ENCODE measurements at places on chromosomes 2 and 18.

DNA sequence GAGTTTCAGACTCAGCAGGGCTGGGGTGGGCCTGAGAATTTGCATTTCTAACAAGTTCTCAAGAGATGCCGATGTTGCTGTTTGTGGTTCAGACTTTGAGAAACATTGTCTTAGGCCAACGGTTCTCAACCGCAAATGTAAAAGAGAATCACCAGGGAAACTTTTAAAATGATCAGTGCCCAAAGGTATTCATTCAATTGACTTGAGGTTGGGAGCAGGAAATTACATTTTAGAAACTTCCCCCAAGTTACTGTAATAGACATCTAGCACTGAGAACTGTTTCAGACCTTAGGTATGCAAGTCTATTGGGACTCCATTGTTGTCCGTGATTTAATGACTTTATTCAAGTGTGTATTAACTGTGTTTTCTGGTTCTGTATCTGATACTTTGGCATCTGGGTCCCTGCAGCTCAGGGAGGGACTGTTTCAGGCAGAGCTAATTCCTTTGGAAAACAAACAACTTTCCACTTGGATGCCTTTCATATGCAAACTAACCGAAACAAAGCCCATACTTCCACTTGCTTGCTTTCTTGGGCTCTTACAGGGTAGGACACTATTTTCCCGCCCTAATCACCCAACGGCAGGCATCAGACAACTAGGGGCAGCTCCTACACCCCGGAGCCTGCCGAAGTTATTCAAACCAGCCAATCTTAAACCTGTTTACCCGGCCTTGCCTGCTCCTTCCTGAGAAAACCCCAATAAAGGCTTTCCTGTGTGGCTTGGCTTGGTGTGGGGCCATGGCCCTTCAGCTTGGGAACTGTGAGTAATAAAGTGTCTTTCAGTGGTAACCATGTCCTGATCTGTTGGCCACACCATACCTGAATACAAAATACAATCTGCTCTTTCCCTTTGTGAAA is 97.6 kb downstream of the POLE4 start:
- peak; percentile 90 for DNase-seq

DNA sequence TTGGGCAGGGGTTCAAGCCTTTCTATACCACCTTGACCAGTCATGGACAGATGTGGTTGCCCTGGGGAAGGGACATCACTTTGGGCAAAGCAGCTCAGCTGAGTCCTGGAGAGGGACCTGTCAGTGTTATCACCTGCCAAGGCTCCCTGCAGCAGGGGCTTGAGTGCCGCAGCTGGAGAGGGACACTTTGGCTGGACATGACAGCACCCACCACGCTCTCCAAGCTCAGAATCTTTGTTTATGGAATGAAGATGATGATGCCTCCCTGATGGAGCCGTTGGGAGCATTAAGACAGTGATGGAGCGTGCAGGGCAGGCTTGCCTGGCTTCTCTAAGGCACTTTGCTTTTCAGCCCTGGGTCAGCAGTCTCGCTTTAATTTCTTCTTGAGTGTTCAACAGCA is 4.3 kb upstream of the TFCP2L1 start:
- DNase-seq: no peak

- DNase-seq: peak; percentile 43
Observed at GRCh38 chr2:150526006-150526405, 38.5 kb upstream of the RND3 start.

- DNase-seq: no peak
Observed at GRCh38 chr2:216553482-216554240, 55.0 kb downstream of the RPL37A start.

DNA sequence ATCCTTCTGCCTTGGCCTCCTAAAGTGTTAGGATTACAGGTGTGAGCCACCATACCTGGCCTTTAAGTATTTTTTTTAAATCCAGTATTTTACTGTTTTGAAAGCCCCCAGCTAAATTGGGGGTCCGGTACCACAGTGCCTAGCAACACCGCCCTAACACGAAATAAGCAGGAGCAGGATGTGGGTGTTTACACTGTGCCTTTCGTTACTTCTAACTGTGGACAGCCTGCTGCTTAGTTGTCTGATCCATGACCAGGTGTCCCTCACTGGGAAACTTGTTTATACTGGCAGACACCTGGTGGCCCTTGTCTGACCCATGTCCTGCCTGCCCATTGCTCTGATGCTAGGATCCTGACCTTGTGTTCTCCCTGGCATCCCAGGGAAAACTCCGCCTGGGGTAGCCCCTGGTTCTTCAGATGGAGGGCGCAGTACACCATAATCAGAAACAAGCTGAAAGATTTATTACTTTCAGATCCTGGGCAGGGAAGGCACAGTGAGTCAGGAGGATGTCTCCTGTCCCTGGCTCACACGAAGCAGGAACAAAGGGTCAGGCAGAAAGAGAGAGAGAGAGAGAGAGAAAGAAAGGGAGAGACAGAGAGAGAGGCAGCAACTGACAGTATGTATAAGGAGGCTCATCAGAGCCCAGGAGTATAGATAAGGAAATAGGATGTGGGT is 55.7 kb downstream of the NCAPH start:
- peak; percentile 19 for DNase-seq

GRCh38 chr2:217160978-217161973 is 301.4 kb upstream of the TNP1 start:
- DNase-seq: peak; percentile 16

DNA sequence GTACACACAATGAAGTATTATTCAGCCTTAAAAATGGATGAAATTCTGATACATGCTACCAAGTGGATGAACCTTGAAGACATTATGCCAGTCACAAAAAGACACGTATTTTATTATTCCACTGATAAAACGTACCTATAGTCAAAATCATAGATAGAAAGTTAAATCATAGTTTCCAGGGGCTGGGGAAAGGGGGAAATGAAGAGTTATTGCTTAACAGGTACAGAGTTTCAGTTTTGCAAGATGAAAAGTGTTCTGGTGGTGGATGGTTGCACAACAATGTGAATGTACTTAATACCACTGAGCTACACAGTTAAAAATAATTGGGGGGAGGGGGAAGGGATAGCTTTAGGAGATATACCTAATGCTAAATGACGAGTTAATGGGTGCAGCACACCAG is 279.0 kb upstream of the STON1 start:
- no peak for DNase-seq

DNA sequence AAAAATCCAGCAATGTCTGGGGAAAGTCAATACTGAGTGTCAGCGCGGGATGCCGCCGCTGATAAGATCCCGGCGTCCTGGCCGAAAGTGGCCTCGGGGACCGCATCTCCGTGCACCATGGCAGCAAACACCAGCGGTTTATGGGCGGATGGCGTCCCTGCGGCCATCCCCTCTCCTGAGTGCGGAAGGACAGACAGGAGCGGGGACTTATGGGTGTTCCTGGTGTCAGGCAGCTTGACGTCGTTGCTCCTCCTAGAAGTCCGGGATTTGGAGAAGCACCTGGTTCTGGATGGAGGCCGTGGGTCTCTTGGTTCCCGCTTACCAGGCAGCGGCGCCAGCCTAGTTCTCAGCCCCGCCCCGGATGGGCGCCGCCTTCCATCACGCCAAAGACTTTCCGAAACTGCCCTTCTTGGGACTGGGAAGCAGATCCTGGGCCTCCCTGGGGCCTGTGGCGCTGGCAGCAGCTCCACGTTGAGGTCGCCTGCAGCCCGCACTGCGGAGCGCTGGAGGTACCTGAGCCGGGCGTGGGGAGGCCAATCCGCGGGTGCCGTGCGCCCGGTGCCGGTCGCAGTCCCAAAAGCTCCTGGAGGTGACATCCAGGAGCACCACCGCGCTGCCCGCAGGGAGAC is 119.1 kb downstream of the CCDC74A start:
- DNase-seq: no peak

DNA sequence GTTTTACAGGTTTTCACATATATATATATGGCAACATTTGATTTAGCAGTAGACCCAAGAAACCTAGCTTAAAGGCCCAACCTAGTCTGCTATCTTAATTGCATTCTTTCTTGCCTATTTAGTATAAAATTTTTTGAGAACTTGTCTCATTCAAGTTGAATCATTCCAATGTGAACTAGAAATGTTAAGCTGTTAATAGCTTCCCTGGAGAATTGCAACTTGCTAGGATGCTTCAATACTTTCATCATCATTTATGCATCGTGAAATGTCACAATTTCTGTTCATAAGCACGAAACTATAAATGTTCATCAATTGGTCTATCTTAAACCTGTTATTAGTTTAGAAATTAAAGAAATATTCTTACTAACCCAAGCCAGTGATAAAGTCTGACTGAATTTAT is 217.6 kb downstream of the BABAM2 start:
- DNase-seq: no peak

- DNase-seq: peak; percentile 62
Observed at GRCh38 chr2:121596221-121597080, 52.8 kb downstream of the CLASP1 start.

GRCh38 chr2:105324732-105325131 is 4.8 kb downstream of the TGFBRAP1 start:
- peak; percentile 85 for DNase-seq

- no peak for DNase-seq
Observed at GRCh38 chr2:34291076-34291475, 692.0 kb upstream of the FAM98A start.

DNA sequence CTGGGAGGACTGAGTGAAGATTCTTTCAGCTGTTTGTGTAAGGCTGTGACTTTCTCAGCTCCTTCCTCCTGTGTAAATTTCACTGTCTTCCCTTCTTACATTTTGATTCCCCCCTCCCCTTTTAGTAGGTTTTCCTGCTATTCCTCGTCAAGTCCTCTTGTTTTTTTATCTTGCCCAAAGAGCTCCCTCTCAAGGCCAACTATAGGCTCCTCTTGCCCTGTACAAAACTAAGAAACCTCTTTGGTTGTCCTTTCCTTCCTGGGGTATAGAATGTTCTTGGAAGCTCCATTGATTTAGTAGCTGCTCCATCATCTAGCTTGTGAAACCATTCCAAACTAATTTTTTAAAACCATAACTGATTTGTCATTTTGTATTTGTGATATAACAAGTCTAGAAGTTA is 7.3 kb downstream of the CCDC121 start:
- no peak for DNase-seq

DNA sequence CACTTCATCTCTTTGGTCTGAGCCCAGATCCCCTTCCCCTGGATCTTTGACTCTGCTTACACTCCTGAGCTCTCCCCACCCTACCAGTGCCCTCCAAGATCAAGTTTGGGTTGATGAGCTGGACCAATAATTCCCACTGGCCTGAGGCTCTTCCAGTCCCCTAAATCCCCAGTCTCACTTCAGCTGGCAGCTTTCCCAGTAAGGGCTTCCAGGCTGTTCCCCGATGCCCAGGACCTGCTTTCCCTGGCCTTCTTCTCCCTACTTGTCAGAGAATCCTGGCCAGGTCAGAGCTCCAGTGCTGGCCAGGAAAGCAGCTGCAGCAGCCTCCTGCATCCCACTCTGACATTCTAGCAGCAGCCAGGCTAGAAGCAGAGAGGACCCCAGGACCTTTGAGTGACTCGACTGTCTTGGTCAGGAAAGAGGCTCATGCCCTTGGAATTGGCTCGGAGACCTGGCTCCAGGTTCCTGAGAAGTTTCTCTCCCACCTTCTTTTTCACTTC is 3.5 kb downstream of the WNT6 start:
- peak; percentile 31 for DNase-seq

GRCh38 chr2:56170504-56170903 is 13.3 kb upstream of the CCDC85A start:
- DNase-seq: no peak

GRCh38 chr2:69386789-69387734 is at the start of gene GFPT1:
TSS of gene GFPT1 (minus strand) at chr2:69387227. CDS start at chr2:69387071, 156 bp downstream.
- peak; percentile 93 for DNase-seq

DNA sequence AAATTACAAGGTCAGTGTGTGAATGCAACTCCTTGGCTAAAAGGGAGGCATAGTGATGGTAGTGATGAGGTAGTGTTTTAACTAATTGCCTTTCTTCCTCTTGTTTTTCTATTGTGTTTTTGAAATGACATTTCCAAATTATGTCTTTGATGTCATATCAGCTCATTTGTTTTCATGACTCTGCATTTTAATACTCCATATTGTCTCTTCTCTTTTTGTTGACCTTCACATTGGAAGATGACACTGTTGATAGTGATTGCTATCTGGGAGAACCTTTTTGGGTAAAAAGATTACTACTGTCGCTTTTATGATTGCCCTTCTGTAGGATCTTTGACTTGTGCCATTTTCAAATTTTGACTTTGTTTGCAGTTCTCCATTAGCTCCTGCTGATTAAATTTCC is 3.0 kb downstream of the GIGYF2 start:
- no peak for DNase-seq

- no peak for DNase-seq
Observed at GRCh38 chr2:98793275-98793674, 62.3 kb upstream of the MGAT4A start.

DNA sequence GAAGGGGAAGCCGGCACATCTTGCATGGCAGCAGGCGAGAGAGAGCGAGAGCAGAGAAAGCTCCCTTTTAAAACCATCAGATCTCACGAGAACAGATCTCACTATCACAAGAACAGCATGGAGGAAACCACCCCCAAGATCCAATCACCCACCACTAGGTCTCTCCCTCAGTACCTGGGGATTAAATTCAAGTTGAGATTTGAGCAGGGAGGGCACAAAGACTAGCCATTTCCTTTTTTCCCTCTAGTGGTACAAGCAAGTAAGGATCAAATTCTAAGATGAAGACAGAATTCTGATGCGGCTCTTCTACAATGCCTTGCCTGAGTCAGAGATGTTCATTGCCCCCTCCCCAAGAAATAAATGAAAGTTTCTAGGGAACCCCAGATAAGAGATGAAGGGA is 45.6 kb upstream of the ANKRD44 start:
- no peak for DNase-seq

DNA sequence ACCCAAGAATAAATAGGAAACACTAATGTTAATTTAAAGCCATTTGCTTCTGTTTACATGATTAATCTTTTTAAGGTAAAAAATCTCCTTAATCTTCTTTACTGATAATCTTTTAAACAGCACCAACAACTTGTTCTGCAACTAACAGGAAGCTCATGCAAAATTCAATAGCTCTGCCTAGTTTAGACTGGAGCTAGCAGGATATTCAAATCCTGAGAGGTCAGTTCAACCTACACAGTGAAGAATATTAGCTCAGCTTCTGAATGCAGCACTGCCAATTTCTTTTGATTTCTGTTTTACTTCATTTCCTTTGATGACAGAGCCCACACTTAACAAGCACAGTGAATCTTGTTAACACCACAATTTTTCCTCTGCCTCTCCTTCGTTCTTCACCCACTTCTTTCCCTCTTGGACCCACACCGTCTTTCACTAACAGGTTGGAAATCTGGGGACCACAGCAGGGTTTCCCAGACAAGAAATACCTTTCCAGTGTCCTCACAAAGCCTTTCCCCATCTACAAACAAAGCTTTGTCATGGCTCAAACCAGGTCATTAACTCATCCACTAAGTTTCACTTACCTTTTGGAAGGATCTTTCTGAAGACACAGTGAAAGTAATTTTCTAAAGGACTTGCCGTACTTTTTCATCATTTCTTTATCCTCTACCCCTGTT is 109.8 kb downstream of the STK39 start:
- DNase-seq: no peak

GRCh38 chr18:25675123-25675850 is 323.3 kb upstream of the ZNF521 start:
- DNase-seq: no peak

- DNase-seq: peak; percentile 87
Observed at GRCh38 chr2:675982-676646, 1.1 kb downstream of the TMEM18 start.

- no peak for DNase-seq
Observed at GRCh38 chr18:6732952-6733351, 3.4 kb downstream of the ARHGAP28 start.

Measured in M059J (cell line).